ENCODE measurements at places on chromosomes 3 and 15.

DNA sequence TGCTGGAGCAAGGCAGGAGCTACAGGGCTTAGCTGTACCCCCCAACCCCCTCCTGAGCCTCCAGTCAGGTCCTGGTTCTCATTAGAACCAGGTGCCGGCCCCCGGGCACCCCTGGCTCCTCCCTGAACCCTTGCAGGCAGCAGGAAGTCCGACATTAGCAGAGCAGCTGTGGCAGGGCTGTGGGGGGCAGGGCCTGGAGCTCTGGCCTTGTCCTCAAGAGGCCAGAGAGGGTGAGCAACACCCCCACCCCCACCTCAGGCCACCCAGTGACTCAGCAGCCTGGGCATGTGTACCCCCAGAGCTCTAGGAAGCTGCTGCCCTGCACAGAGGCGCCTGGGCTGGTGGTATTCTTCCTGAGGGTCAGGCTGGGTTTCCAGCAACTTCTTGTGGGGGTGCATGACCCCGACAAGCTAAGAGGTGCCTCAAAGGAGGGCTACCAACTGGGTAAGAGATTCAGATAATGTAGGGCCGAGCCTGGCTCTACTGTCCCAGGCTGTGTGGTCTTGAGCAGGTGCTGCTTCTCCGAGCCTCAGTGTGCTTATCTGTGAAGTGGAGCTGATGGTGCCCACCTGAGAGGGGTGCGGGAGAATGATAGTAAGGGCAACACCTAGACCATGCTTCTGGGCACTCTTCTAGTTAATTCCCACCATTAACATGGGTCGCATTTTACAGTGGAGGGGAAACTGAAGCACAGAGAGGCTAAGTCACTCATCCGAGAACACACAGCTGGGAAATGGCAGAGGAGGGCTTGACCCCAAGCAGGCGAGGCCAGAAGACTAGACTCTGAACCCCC, 16.0 kb downstream of the H1-8 start:
- DNase-seq = no peak

DNA sequence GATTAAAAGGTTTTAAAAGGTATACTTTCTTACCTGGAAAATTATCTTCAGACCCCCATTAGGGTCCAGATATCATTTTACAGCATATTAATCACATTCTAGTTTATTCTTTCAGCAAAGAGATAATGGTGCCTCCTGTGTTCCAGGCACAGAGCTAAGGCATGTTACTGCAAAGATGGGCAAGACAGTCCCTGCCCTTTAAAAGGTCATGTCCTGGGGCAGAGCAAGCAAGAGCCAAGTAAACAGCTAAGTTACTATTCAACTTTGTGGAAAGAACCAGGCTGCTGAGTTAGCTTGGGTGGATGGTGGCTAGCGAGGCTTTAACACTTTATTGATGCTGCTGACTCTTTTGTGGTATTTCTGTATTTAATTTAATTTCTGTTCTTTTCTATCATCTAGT, 75.0 kb downstream of the LRRC28 start:
- no peak for DNase-seq

DNA sequence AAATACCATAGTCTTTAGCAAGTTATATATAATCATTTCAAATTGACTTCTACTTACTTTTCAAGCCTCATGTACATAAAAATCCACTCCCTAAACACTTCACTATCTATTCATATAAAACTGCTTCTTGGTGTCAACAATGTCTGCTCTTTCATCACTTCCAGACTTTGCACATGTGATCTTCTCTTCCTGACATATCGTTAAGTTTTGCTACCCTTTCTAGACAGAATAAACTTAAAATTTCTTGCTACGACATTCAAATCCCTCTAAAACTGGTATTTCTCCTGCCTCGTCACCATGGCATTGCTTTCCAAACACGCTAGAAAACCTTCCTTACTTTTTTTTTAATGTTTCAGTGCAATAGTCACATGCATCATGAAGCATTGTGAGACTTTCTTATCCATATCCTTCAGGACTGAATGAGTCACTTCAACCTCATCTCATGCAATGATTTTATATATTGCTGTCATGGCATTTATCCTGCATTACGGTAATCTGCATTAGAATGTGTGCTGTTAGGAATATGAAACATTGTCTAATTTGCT, 122.8 kb downstream of the GMNC start:
- no peak for DNase-seq

GRCh38 chr3:11476735-11477144, 167.0 kb downstream of the VGLL4 start:
- no peak for DNase-seq

DNA sequence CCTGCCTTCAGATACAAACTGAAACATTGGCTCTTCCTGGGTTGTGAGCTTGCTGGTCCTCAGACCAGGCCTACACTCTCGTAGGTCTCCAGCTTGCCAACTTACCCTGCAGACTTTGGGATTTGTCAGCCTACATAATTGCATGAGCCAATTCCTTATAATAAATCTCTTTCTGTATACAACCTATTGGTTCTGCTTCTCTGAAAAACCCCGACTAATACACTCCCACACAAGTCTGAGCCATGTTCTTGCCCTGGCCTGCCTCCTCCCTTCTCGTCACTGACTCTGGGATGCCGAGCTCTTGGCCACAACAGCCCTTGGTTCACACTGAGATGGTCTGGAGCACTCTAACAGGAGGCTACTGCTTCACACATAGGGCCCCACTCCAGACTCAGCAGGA, 9.5 kb downstream of the CYP19A1 start:
- no peak for DNase-seq

- DNase-seq = no peak
Observed at GRCh38 chr15:57156210-57156884, 220.0 kb upstream of the CGNL1 start.
